Heart left ventricle (tissue), 16 donors: ENCODE measurements at places on chromosomes 16 and 17. TPM values are rescaled to one million over a fixed set of nuclear protein-coding genes. Genes with fewer than 3 reads are reported as not detected.

The OSGIN1 gene
- 3.3 TPM for total RNA-seq

The RDM1 gene
- total RNA-seq = not detected

The TMEM132E gene
- total RNA-seq = 0.09 TPM

The JPH3 gene
- total RNA-seq = not detected

The BCAR1 gene
- total RNA-seq = 77.6 TPM

The SLFN12 gene
- 4.5 TPM for total RNA-seq

The CHST6 gene
- total RNA-seq = 0.32 TPM

- H3K4me3 ChIP-seq = no peak overlapping the region
- H3K4me1 ChIP-seq = peaks cover 59% of the 10 kb centered on the region
- peak overlapping the region; percentile 14 for H3K27ac ChIP-seq
- no peaks in the 10 kb centered on the region for H3K27me3 ChIP-seq
These were observed 22.8 kb downstream of the FAM117A start for GRCh38 chr17:49741009-49741691.

- no peak for DNase-seq
- H3K27me3 ChIP-seq = no peaks in the 10 kb centered on the region
- H3K4me3 ChIP-seq = no peak overlapping the region
These were observed 56.6 kb downstream of the MYOCD start for GRCh38 chr17:12722282-12722681.

DNA sequence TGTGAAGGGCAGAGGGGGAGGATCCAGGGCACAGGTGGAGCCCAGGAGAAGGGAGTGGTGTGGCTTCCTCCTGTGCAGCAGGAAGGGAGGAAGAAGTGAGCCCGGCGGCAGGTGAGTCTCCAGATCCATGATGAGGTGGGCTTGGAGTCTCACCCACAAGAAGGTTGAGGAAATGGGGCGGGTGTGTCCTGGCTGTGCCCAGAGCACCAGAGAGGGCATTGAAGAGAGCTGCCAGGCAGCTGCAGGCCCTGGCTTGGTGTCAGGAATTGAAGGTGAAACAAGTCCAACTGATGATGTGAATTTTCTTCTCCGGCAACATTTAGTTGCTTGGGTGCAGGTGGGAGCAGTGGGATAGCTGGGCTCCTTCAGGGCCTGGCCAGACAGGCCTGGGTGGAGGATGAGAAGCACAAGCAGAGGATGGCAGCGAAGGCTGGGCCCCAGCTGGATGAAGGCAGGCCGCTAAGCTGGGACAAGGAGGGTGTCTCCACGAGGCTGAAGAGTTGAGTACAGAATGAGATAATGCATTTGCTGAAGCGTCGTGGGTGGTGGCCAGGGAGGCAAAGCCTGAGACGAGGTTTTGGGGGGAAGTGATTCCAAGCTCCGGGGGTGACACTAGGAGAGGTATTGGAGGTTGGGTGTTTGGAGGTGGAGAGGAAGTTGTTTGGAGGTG is 18.3 kb downstream of the NT5M start:
- no peaks in the 10 kb centered on the region for H3K4me1 ChIP-seq
- H3K4me3 ChIP-seq = no peak overlapping the region
- H3K27ac ChIP-seq = no peak overlapping the region
- H3K36me3 ChIP-seq = peaks cover 4% of the 10 kb centered on the region
- H3K27me3 ChIP-seq = no peaks in the 10 kb centered on the region
- DNase-seq = no peak

- no peaks in the 10 kb centered on the region for H3K36me3 ChIP-seq
- no peak overlapping the region for H3K27ac ChIP-seq
- H3K4me3 ChIP-seq = no peak overlapping the region
- no peaks in the 10 kb centered on the region for H3K27me3 ChIP-seq
- no peaks in the 10 kb centered on the region for H3K4me1 ChIP-seq
- DNase-seq = no peak
These were observed 74.3 kb downstream of the AXIN2 start for GRCh38 chr17:65487161-65487560.

GRCh38 chr17:62111562-62112171 is 46.6 kb upstream of the MED13 start:
- no peak overlapping the region for H3K4me3 ChIP-seq
- no peaks in the 10 kb centered on the region for H3K36me3 ChIP-seq
- peaks cover 2% of the 10 kb centered on the region for H3K27me3 ChIP-seq
- no peaks in the 10 kb centered on the region for H3K4me1 ChIP-seq
- DNase-seq = no peak
- no peak overlapping the region for H3K27ac ChIP-seq

GRCh38 chr16:85246473-85246872 is 134.2 kb upstream of the CIBAR2 start:
- no peaks in the 10 kb centered on the region for H3K4me1 ChIP-seq
- H3K27me3 ChIP-seq = no peaks in the 10 kb centered on the region
- H3K36me3 ChIP-seq = no peaks in the 10 kb centered on the region
- H3K4me3 ChIP-seq = no peak overlapping the region

DNA sequence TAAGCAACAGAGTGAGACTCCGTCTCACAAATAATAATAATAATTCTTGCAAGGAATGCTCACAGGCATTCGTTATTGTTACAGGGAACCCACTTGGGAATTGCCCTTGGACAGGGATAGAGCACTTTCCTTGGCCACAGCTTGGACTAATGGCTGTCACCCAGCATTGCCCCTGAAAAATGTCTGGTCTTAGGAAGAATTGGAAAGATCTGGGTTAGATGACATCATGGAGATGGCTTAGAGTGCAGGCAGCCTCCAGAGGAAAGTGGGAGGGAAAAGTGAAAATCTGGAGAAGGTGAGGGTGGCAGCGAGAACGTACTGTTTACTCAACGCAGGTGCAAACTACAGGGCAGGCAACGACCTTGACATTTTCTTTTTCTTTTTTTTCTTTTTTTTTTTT is 59.3 kb upstream of the MRTFB start:
- H3K27me3 ChIP-seq = no peaks in the 10 kb centered on the region
- H3K36me3 ChIP-seq = no peaks in the 10 kb centered on the region
- peak; percentile 42 for DNase-seq
- H3K4me3 ChIP-seq = no peak overlapping the region

- no peaks in the 10 kb centered on the region for H3K27me3 ChIP-seq
- no peak for DNase-seq
- H3K36me3 ChIP-seq = no peaks in the 10 kb centered on the region
- H3K4me1 ChIP-seq = no peaks in the 10 kb centered on the region
- H3K4me3 ChIP-seq = no peak overlapping the region
- H3K27ac ChIP-seq = no peak overlapping the region
These were observed 23.3 kb upstream of the FOXJ1 start for GRCh38 chr17:76164331-76164730.

DNA sequence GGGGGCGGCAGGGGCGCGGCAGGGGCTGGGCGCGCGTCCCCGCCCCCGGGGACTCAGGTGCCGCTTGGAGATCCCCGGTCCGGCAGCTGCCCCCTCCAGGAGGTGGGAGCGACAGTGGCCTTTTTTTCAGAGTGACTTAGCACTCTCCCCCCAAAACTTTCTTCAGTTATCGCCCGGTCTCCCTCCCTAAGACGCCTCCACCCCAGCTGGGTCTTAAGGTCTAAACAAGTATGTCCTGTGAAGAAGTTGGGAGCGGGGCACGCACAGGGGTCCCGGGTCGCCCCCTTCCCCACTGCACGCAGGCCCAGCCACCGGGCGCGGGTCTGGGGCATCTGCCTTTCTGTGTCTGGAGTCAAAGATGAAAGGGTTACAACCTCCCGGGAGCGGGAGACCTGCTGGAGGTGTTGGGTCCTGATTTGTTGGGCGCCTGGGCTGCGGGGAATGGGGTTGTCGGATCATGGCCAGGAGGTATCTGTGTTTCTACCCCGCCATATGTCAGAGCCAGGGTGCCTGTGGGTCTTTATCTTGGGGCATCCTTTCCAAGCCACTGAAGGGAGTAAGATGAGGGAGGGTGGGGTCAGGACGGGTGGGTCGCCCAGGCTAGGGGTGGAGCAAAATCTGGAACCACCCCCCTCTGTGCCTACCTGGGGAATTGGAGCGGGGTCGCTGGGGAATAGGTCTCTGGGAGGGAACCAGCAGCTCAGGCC is 757 bp downstream of the FMNL1 start:
- H3K36me3 ChIP-seq = no peaks in the 10 kb centered on the region
- no peak for DNase-seq
- peak overlapping the region; percentile 81 for H3K4me3 ChIP-seq
- peak overlapping the region; percentile 73 for H3K27ac ChIP-seq

DNA sequence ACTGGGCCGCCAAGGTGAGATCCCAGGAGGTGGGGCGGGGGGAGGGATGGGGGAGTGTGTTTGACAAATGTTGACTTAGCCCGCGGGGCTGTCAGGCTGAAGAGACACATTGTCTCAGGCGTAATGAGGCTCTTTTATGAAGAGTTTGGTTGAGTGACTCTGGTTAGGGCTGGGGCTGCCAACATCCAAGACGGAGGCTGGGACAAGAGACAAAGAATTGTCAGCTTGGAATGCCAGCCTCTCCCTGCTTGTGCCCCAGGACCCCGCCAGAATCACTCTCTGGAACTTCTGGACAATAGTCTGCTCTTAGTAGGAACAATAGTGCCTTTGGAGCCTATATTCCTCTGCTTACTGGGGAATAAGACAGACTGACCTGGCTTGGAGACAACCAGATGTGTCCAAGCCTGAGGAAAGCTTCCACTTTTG is 24.0 kb downstream of the PCTP start:
- no peaks in the 10 kb centered on the region for H3K4me1 ChIP-seq
- H3K27me3 ChIP-seq = no peaks in the 10 kb centered on the region
- H3K4me3 ChIP-seq = no peak overlapping the region
- H3K27ac ChIP-seq = no peak overlapping the region

- no peaks in the 10 kb centered on the region for H3K27me3 ChIP-seq
- no peak overlapping the region for H3K27ac ChIP-seq
- no peak overlapping the region for H3K4me3 ChIP-seq
- H3K36me3 ChIP-seq = no peaks in the 10 kb centered on the region
- peak; percentile 34 for DNase-seq
- H3K4me1 ChIP-seq = no peaks in the 10 kb centered on the region
These were observed 14.0 kb upstream of the ELAC2 start for GRCh38 chr17:13031718-13032350.

DNA sequence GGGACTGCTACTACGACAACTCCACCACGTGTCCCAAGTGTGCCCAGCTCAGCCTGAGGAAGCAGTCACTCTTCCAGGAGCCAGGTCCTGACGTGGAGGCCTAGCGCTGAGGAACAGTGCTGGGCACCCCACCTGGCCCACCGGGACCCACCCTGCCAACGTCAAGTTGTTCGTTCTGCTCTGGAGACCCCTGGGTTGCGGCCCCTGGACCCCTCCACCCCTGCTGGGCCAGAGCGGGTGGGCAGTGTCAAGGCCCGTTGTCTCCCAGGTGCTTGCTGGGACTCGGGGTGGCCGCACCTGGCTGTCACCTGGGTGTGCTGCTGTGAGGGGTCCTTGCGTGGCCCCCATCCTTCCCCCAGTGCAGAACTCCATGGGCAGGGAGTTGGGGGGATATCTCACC is 34.4 kb downstream of the CDRT15L2 start:
- no peak for DNase-seq
- no peaks in the 10 kb centered on the region for H3K36me3 ChIP-seq
- no peaks in the 10 kb centered on the region for H3K4me1 ChIP-seq
- H3K4me3 ChIP-seq = no peak overlapping the region

GRCh38 chr17:29215717-29216116 is 30.9 kb upstream of the CRYBA1 start:
- H3K4me1 ChIP-seq = peaks cover 9% of the 10 kb centered on the region
- no peaks in the 10 kb centered on the region for H3K36me3 ChIP-seq
- DNase-seq = no peak

DNA sequence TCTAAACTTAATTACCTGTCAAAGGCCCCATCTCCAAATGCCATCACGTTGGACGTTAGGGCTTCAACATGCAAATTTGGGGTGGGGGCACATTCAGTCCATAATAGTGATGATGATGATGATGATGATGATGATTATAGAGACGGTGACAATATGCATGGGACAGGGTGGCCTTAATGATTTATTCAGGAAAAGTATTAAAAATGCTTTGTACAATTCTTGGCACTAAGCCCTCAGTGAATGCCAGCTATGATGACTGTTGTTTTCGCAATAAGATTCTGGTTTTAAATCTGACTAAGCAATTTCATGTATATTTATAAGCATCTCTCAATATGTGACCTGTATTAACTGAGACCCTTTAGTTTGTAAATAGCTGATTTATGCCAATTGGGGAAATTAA is 106.3 kb downstream of the C16orf95 start:
- no peak overlapping the region for H3K4me3 ChIP-seq
- no peak overlapping the region for H3K27ac ChIP-seq
- H3K27me3 ChIP-seq = no peaks in the 10 kb centered on the region
- no peaks in the 10 kb centered on the region for H3K36me3 ChIP-seq
- no peak for DNase-seq
- H3K4me1 ChIP-seq = no peaks in the 10 kb centered on the region

DNA sequence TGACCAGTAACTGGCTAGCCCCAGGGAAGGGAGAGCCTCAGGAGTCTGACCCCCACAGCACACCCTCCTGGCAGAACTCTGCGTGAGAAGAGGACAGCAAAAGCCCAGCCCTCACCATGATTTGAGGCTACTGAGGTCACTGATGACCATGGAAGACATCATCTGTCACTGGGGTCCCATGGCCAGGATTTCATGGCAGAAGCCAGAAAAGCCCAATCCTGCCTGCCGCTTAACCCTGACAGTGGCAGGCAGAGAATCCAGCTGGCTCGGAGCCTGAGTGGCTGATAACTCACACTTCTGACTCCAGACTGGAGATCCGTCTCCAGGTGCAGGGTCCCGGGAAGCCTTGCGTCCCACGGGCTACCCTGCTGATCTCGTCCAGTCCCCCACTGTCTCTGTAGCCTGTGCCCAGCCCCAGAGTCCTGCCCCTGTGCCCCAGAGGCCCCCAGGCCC is 17.5 kb downstream of the GRIN2C start:
- no peak for DNase-seq
- H3K4me3 ChIP-seq = no peak overlapping the region
- peak overlapping the region; percentile 2 for H3K27ac ChIP-seq
- H3K27me3 ChIP-seq = peaks cover 9% of the 10 kb centered on the region
- H3K36me3 ChIP-seq = no peaks in the 10 kb centered on the region

DNA sequence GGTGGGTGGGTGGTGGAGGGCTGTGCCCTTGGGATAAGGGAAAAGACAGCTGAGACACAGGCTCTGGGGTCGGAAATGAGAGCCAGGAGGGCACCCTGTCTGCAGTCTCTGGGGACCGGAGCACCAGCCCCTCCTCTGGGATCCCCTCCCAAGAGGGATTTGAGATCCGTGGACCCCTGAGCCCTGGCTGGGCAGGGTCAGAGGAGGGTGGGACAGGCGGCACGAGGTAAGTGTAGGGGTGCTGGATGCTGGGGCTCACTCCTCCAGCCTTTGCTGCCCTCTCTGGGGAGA is 425 bp downstream of the SGSH start:
- H3K4me1 ChIP-seq = peaks cover 16% of the 10 kb centered on the region
- H3K4me3 ChIP-seq = peak overlapping the region; percentile 93
- DNase-seq = no peak
- H3K27ac ChIP-seq = peak overlapping the region; percentile 58

DNA sequence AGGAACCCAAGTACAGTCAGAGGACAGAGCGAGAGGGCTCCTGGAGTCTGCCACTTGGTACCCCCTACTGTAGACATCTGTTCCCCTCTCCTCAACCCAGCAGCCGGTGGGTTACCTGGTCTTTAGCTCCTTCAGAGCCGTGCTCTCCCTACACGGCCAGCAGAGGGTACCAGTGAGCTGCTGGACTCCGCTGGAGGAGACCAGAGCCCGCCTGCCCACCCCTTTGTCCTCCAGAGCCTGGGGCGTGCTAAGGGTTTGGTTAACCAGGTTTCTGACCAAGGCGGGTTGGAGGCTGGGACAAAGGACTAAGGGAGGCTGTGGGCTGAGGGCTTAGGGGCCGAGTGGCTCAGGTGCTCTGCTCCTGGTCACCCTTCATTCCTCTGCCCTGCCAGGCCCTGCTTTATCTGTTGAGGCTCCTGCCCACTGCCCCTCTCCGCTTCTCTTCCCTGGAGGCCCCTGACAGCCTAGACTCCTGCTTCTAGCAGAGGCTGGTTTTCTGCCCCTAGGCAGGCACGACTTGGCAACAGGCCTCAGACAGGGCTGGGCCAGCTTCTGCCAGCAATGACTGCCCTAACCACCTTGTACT is 2.7 kb upstream of the HSD11B2 start:
- H3K27me3 ChIP-seq = no peaks in the 10 kb centered on the region
- H3K4me1 ChIP-seq = peaks cover 36% of the 10 kb centered on the region
- no peaks in the 10 kb centered on the region for H3K36me3 ChIP-seq
- no peak overlapping the region for H3K4me3 ChIP-seq
- DNase-seq = peak; percentile 70
